HuH-7 (cell line): ENCODE measurements at places on chromosomes 7 and 10.

DNA sequence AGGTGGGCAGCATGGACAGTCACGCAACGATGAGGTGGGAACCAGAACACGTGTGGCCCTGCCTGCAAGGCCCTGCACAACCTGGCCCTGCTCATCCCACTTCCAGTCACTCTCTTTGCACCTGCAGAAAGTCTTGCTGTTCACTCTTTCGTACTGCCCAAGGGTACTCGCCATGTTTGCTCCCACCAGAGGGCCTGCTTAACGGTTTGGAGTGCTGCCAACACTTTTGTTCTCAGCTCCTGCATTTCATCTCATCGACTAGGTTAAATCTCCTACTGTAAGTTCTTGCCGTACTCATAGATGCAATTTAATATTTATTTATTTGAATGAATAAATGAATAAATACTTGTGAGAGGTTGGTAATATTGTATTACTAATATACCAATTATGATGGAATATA lies 315.3 kb downstream of the SDK1 start:
- DNase-seq, result no peak

DNA sequence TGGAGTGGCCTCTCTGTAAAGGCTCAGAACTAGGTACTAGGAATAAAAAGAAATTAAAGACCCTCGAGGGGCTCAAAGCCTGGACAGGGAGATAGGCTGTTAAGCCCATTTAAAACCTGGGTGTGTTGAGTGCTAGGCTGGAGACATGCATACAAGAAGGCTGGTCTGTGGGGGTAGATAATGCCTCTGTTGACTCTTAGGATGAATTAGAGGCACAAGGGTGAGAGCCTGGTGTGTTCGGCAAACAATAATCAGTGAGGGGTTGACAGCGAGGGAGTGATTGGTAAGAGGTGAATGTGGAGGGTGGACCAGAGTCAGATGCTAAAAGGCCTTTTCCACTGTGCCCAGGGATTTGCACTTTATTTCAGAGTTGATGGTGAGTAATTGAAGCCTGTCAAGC lies 12.7 kb downstream of the GSTO2 start:
- DNase-seq, result no peak

GRCh38 chr10:79248341-79249185 lies 98.7 kb upstream of the PPIF start:
- no peak for DNase-seq

- DNase-seq, result no peak
Measured at GRCh38 chr10:3827266-3827665, 42.3 kb upstream of the KLF6 start.

DNA sequence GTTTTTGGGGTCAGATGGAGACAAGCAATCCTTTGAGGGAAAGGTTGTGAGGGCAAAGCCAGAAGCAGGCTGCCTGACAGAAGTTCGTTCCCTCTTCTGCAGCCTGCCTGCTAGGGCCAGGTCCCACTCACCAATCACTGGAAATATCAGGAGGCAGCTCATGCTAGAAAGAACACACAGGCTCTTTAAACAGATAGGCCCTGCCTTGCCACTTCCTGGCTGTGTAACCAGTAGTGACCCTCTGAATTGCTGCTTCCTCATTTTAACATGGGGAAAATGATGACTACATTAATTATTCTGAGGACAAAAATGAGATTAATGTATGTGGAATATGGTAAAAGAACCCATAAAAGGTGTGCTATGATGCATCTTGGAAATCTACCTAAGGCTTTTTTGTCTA lies 50.5 kb upstream of the MRLN start:
- DNase-seq, result no peak

GRCh38 chr10:56537984-56538383 lies 176.9 kb upstream of the ZWINT start:
- no peak for DNase-seq

- peak; percentile 71 for DNase-seq
Measured at GRCh38 chr7:128405471-128406313, 4.1 kb downstream of the IMPDH1 start.

DNA sequence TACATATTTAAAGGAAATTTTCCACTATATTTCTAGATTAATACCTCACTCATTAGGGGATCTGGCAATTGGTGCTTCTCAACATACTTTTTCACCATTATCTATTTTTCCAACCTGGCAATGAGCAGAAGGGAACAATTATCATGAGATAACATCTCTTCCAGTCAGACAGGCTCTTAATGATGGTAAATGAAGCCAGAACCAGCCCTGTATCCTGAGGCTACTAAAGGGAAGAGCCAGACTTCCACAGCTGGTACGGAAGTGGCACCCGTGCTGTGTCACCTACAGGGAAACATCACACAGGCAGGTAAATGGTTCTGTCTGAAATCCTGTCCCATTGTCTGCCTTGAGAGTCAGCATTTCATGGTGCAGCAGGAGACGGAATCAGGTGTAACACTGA lies 75.9 kb downstream of the ELMO1 start:
- no peak for DNase-seq

DNA sequence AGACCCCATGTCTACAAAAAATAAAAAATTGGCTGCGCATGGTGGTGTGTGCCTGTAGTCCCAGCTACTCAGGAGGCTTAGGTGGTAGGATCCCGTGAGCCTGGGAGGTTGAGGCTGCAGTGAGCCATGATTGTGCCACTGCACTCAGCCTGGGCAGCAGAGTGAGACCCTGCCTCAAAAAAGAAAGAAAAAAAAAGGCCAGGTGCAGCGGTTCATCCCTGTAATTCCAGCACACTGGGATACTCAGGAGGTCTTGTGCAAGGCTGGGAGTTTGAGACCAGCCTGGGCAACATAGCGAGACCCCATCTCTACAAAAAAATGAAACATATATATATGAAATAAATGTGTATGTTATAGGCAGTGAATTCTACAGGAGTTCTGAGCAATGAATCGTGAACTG lies 44.5 kb upstream of the UBE2H start:
- DNase-seq, result no peak

- no peak for DNase-seq
Measured at GRCh38 chr7:113071465-113071864, 15.2 kb downstream of the GPR85 start.

DNA sequence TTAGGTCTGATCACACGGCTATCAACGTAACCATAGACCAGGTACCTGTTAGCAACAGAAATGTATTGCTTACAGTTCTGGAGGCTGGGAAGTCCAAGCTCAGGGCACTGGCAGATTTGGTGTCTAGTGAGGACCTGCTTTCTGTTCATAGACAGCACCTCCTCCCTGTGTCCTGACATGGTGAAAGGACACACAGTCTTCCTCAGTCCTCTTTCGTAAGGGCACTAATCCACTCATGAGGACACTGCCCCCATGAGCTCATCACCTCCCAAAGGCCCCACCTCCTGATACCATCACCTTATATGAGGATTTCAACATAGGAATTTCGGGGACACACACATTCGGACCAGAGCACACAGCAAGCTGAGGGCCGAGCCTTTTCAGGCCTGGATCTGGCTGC lies 71.4 kb upstream of the BTBD16 start:
- DNase-seq, result no peak

DNA sequence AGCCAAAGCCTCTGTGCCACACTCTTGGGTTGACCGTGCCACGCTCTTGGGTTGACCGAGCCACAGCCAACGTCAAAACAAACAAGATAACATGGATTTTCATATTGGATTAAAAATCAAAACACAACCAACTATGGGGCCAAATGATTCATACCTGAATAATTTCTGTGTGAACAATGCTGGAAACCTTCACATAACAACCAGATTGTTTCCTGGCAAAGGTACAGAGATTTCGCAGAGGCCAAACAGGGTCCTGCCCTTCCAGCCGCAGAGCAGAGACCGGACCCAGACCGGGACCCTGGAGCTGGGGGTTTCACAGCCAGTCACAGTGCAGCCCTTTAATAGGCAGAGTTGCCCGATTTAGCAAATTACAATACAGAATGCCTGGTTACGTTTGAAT lies 40.5 kb downstream of the ITIH5 start:
- no peak for DNase-seq

DNA sequence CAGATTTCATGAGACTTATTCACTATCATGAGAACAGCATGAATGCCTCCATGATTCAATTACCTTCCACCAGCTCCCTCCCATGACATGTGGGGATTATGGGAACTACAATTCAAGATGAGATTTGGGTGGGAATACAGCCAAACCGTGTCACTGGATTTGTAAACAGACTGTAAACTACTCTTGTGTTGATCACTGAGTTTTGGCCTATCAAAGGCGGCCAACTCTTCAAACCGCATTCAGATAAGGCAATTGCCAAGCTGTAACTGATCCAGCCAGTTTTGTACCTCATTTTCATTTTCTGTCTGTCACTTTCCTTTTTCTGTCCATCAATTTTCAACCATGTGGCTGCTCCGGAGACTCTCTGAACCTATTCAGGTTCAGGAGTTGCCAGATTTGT lies 27.2 kb upstream of the PAPSS2 start:
- no peak for DNase-seq

DNA sequence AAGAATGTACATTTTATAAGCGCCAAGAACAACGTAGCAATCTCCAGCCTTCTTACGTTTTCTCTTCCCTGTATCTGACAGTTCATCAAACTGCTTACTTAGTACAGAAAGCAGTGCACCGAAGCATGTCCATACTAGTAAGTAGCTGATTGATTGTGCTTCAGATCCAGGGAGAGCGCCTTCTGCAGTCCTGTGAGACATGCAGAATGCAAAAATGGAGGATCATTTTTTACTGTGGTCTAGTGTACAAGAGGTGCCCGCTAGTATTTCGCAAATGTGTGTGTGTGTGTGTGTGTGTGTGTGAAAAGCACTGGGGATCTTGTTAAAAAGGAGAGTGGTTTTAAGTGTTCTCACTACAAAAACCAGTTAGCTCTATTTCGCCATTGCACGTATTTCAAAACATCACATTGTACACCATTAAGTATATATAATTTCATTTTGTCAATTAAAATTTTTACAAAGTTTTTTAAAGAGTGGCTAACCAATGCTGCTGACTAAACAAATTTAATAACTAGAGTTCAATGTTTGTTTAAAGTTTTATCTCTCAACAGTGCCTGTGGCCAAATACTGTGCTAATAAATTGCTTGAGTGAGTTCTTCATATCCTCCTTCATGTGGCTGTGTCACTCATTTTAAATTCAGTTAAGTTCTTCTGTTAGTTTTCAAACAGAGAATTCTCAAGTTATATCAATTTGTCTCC lies 99.6 kb downstream of the ZMYND11 start:
- no peak for DNase-seq

- DNase-seq, result no peak
Measured at GRCh38 chr10:88383276-88383675, 199.8 kb downstream of the RNLS start.

GRCh38 chr10:58334817-58335305 lies at the start of gene UBE2D1:
Gene UBE2D1, plus strand, starts transcription at chr10:58335006. Its CDS starts 196 bp downstream, at chr10:58335202.
- peak; percentile 75 for DNase-seq

GRCh38 chr10:75272896-75273295 lies 37.1 kb upstream of the COMTD1 start:
- no peak for DNase-seq

- DNase-seq, result no peak
Measured at GRCh38 chr10:131063311-131063710, 248.2 kb downstream of the TCERG1L start.

- DNase-seq, result peak; percentile 42
Measured at GRCh38 chr10:35219891-35220890, 93.5 kb downstream of the CREM start.

GRCh38 chr7:673681-674453 lies 52.6 kb upstream of the DNAAF5 start:
- no peak for DNase-seq

DNA sequence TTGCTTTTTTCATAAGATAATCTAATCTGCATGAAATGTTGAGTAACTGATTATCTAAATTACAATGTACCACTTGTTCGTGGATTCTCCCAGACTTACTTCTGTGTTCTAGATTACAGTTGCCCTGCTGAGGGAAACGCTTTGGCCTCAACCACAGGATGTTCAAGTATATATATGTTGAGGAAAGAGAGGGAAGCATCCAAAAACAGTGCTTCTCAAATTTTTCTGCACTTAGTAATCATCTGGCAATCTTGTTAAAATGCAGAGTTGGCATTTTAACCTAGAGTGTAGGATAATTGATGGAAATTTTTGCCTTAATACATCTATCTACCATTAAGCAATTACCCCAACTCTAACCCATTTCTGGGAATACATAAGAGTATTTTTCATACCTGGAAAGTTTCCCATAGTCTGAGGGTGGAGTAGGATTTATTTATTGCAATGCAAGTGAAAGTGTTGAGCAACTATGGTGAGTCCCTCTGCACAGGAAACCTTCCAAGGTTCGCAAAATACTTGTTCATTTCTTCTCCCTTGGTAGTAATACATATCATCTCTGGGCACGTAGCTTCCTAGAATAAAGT lies 59.6 kb upstream of the C1GALT1 start:
- no peak for DNase-seq

- DNase-seq, result no peak
Measured at GRCh38 chr10:22704942-22705341, 9.4 kb downstream of the PIP4K2A start.

GRCh38 chr7:68688416-68689086 lies 909.7 kb upstream of the AUTS2 start:
- DNase-seq, result no peak

GRCh38 chr7:78329001-78329655 lies 530.6 kb downstream of the PHTF2 start:
- no peak for DNase-seq

DNA sequence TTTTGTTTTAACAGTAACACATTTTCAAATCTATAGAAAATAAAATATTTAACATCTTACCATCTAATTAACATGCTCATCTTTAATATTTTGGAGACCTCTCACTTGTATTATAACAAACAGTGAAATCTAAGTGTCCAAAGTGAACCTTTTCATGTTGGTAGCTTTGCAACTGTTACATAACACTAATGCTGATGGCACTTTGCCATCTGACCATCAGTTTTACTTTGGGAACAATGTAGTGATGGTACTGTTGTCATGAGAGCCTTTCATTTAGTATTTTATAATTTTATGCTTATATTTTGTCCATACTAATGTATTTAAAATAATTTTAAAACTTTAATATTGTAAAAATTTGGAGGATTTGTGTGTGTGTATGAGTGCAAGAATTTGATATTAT lies 1017.0 kb upstream of the KCND2 start:
- no peak for DNase-seq

DNA sequence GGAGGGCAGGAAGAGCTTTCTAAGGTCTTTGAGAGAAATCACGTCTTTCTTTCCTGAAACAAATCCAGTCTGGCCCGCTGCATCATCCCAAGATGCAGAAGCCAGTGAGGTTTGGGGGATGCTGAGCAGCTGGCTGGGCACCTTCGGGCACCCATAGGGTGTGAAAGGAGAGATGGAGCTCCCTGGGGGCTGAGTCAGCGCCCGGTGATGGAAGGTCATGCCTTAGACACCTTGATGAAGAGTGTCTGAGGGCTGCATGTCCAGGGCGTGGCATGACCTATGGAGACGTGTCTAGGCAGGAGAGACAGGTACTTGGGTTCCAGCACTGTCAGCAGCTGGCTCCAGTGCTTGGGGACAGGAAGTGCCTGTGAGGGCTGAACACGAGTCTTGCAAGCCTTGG lies 88.3 kb downstream of the GOLGA7B start:
- DNase-seq, result no peak

DNA sequence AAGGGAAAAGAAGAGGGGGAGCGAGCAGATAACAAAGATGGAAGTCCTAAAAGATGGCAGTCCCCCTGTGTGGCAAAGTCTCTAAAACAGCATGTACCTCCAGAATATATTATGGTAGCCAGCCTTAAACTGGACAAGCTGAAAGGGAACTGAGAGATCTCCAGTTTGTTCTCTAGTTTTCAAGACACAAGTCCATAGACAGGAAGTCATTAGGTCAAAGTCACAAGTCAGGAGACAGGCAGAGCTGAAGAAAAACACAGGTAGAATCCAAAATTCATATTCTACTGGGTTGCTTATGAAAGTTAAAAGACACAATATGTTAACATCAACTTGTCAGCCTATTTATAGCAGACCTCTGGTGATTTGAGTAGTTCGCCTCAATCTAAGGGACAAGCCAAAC lies 38.7 kb downstream of the FAM107B start:
- no peak for DNase-seq
